CD8-positive, alpha-beta T cell (primary cell): ENCODE measurements at places on chromosomes 5 and 9.

GRCh38 chr5:100840370-100840769 lies 62.7 kb downstream of the ST8SIA4 start:
- DNase-seq, result no peak

DNA sequence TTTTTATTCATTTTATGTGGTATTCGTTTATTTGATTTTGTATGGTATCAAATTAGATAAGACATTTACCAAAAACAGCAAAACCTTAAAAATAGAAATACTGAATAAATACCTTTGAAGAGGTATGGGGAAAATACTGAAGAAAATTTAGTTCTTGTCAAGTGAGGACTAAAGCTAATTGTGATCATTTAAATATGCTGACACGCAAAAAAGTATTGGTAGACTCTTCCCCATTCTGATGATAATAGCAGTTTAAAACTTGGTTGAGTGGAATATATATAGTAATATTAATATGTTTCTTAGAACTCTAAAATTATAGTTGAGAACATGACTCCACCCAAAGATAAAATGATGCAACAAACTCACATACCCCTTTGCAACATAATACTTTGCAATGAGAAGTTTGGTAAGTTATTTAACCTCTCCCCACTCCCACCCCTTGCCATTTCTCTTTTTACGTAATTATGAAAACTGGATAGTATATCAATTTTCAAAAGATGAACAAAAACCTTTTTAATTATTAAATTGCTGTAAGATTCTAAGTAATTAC lies 30.1 kb upstream of the SNX24 start:
- no peak for DNase-seq

DNA sequence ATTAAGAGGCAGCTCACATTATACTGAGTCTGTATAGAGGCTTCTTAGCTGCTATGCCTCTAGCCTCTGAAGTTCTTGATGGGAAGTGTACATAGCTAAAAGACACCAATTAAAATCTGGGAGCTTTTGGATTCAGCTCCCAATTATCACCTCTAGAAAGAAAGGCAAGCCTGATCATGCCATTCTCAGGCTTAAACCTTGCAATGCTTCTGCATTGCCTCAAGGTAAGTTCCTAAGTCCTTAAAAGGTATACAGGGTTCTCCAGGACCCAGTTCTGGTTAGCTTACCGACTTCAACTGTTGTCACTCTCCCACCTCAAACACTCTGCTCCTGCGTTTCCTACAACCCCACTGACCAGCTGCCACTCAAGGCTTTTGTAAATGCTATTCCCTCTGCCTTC lies 17.5 kb upstream of the CCL28 start:
- no peak for DNase-seq

GRCh38 chr5:73338256-73339050 lies 110.1 kb downstream of the FOXD1 start:
- no peak for DNase-seq

DNA sequence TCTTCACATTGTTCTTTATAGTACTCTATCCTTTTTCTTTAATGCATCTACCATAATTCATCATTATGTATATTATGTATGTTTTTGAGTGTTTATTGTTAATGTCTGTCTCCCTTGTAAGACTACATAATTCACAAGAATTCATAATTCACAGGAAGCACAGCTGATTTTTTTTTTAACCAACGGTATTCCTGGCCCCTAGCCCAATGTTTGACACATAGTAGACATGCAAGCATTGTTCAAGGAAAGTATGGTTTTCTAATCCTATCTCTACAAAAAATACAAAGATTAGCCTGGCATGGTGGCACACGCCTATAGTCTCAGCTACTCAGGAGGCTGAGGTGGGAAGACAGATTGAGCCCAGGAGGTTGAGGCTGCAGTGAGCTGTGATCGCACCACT lies 160.6 kb downstream of the PPP2R2B start:
- no peak for DNase-seq

GRCh38 chr9:127780126-127780885 lies 1.8 kb upstream of the SH2D3C start:
- DNase-seq, result no peak

DNA sequence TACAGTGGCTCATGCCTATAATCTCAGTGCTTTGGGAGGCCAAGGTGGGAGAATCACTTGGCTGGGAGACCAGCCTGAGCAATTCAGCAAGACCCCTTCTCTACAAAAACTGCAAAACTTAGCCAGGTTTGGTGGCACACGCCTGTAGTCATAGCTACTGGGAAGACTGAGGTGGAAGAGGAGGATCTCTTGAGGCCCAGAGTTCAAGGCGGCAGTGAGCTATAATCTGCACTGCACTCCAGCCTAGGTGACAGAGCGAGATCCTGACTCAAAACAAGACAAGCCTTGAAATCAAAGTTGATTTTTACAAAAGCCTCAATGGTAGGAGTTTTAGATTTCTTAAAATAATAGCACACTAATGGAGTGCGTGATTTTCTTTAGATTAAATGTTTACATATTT lies 14.6 kb downstream of the UBE2D2 start:
- DNase-seq, result no peak

- no peak for DNase-seq
These were observed 49.2 kb upstream of the ERCC6L2 start for GRCh38 chr9:95826183-95826838.

DNA sequence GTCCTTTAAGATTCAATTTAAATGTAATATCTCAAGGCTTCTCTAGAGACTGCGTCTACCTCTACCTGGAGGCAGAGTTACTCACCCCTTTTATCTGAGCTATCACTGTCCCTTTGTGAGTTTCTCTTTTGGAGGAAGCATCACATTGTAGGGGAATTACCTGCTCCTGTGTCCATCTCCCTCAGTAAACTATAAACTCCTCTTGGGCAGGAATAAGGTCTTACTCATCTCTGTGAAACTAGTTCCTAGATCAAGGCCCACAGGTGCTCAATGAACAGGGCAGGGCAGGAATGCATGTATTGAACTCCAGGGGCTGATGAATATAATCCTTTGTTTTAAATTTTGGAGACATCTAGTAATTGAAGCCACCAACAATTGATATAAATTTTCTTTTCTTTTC lies 139.8 kb upstream of the ERCC6L2 start:
- DNase-seq, result no peak

DNA sequence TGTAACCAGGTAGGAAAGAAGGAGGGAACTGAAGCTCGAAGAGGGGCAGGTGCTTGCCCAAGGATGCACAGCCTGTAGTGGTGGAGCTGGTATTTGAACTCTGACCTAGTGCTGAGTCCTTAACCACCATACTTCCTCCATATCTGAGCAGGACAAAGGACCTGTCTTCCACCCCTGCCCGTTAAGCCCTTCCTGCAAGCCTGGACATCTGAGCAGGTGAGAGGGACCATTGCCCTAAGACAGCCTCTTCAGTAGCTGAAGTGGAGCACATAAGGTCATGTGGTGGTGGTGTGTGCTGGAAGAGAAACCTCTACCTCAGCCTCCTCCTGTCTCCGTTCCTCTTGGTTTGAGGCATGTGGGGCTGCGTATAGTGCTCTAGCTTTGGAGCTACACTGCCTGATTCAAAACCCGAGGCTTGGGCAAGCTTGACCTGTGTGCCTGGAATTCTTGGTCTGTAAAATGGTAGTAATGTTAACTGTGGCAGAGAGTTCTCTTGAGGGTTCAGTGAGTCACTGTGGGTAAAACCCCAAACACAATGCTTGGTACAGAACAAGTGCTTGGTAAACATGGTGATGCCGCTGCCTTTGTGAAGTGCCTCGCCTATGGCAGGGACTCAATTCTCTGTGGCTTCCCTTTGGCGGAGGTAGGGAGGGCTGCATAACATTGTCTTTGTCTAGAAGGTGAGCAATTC lies 7.4 kb downstream of the GALNT10 start:
- DNase-seq, result no peak

DNA sequence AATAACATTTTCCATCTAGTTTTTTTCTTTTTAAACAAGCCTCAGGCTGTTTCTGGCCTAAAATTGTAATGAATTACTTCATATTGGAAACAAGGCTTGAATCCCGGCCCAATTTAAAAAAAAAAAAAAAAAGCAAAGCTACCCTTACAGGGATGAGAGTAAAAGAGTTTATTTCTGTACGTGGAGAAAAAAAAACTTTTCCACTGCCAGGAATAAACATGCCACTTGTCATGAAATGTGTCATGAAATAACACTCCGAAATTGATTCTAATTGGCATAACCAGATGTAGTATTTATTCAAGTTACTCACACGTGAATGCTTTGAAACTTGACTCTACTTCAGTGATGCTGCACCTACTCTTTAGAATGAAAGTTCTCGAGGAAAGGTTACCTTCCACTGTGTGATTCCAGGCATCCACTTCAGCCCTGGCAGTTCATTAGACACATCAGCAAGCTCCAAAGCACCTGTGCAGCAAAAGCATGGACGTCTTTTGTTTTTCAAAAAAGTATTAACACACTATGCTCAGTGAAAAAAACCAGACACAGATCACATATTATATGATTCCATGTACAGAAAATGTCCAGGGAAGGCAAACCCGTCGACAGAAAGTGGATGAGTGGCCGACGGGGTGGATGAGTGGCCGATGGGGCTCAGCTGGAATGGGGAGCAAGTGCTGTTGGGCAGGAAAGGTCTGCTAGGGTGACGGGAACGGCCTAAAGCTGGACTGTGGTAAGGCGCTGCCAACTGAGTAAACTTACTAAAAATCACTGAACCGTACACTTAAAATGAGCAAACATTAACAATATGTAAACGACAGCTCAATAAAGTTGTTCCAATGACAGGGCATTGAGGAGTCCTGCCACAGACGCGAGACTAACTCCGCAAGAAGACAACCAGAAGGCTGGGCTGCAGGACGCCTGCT lies 21.2 kb downstream of the NSUN2 start:
- no peak for DNase-seq

DNA sequence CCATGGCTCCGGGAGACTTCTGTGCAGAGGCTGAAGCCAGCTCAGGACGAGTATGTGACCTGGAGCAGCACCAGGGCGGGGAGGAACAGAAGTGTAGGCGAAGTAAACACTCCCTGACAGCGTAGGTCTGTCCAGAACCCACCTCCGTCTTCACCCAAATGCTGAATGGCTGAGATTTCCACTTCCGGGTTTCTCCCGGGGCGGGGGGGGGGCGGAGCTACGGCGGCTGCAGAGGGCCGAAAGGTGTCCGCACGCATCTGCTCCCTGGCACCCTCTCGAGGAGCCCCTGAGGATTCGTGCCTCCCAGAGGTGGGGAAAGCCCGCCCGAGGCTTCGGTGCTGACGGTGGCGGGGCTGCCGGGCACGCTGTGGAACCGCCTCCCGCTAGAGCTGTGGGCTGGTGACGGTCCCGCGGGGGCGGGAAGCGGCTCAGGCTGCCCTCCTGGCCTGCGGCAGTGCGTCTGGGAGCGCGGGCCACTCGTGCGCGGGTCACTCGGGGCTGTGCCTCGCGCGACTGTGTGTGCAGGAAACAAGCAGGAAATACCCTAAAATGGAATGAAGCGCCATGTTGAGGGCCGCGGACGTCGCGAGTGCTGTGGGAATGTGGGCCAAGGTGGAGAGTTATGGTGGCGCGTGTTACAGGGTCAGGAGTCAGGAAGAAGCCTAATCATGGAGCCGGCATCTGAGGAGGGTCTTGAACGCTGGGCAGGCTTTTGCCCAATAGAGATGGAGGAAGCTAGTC lies 1425.4 kb downstream of the FOXD4L5 start:
- DNase-seq, result peak; percentile 13

DNA sequence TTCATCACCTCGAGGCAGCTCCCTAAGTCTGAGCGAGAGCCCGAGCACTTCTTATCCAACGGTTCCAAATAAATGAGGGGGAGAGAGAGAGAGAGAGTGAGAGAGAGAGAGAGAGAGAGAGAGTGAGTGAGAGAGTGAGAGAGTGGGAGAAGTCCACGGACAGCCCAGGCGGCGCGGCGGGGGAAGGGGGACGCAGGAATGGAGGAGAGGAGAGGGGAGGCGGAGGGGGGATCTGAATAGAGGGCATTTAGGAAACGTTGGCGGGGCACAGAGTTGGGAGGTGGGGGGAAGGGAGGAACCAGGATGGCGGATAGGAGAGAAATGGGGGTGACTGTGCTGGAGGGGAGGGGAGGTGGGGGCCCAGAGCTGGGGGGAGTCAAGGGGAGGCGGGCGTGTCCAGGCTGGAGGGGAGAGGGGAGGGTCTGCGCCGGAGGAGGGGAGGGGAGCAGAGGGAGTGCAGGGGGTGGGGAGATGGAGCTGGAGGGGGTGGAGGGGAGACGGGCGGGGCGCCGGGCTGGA lies 398 bp upstream of the BASP1 start:
- DNase-seq, result no peak

- no peak for DNase-seq
These were observed 140.3 kb upstream of the IER5L start for GRCh38 chr9:129318121-129319075.

- no peak for DNase-seq
These were observed 411.1 kb upstream of the MPDZ start for GRCh38 chr9:13690595-13690994.

- no peak for DNase-seq
These were observed 29.2 kb upstream of the ECM2 start for GRCh38 chr9:92564982-92565381.

GRCh38 chr9:93682155-93682968 lies 106.0 kb downstream of the PHF2 start:
- DNase-seq, result peak; percentile 27

- no peak for DNase-seq
These were observed 57.3 kb downstream of the CYFIP2 start for GRCh38 chr5:157323107-157323706.

DNA sequence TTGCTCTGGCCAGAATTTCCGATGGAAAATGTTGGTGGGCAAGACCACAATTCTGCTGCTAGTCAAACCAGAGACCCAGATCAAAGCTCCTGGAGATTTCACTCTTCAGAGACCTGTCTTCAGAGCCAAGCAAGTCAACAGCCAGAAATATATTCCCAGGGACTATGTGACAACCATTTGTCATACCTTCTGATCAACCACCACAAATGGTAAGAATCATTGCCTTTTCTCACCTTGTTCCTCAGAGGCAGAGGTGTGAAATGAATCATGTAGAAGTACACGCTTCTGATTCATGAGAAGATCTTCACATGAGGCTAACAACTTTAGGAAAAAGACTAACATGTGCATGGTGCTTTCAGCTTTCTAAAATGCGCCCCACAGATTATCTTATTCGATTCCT lies 53.5 kb downstream of the SUSD1 start:
- DNase-seq, result no peak

- no peak for DNase-seq
These were observed 358.7 kb upstream of the KLF4 start for GRCh38 chr9:107847978-107848964.

DNA sequence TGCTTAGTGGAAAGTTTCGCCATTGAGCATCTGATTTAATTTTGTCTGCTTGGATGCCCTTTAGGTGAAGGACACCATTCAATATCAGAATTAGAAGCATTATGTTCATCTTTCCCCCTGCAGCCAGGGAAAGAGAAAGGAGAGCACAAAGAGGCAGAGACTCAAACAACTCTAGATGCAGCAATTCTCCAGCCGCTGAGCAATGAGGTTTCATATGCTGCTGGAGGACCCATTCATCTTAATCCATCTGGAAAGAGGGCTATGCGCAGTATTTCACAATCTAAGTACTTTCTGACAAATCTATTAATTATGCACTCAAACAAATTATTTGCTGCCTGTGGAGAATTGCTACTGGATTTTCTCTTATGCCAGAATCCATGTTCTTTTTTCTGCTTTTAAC lies 527.0 kb upstream of the TUSC1 start:
- DNase-seq, result no peak

GRCh38 chr5:139985290-139985689 lies 57.8 kb downstream of the NRG2 start:
- no peak for DNase-seq
